ENCODE measurements at places on chromosomes 6 and 20. TPM values are rescaled to one million over a fixed set of nuclear protein-coding genes. Genes with fewer than 3 reads are reported as not detected.
A peak's percentile ranks its signal among the peaks of the same experiment; 100 is the strongest.

- no peaks in the 10 kb centered on the region for H3K4me1 ChIP-seq
- H3K36me3 ChIP-seq = no peaks in the 10 kb centered on the region
- H3K27ac ChIP-seq = no peak overlapping the region
These were observed 81.1 kb downstream of the RIMS1 start for GRCh38 chr6:71967436-71967835.

DNA sequence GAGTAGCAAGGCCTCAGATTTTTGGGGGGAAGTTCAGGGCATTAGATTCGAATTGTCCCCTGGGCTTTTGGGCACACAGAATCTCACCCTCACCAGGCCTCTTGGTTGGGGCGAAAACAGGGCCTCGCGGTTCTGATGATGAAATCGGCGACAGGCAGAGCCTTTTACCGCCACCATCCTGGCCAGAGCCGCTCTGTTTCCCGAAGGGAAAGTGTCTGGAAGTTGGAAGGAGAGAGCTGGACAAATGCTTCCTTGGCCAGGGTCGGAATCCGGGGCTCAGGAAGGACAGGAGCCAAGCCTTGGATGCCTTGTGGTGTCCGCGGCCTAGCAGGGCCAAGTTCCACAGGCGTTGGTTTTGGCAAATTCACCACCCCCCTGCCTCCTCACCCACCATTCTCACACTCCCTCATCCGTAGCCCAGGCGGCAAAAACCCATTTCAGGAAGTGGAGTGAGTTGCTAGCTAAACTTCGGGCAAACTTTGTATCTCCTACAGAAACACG lies 3.5 kb upstream of the TFAP2A start:
- H3K27ac ChIP-seq = no peak overlapping the region
- H3K4me3 ChIP-seq = no peak overlapping the region
- H3K27me3 ChIP-seq = peaks cover 100% of the 10 kb centered on the region
- no peaks in the 10 kb centered on the region for H3K36me3 ChIP-seq
- peaks cover 28% of the 10 kb centered on the region for H3K4me1 ChIP-seq
- DNase-seq = no peak

Gene APCDD1L
- total RNA-seq = not detected

- peak; percentile 75 for DNase-seq
- H3K36me3 ChIP-seq = peaks cover 4% of the 10 kb centered on the region
- no peak overlapping the region for H3K4me3 ChIP-seq
- H3K4me1 ChIP-seq = peaks cover 13% of the 10 kb centered on the region
These were observed 42.6 kb downstream of the TTI1 start for GRCh38 chr20:37990571-37991151.

Gene CCM2L
- total RNA-seq = not detected

DNA sequence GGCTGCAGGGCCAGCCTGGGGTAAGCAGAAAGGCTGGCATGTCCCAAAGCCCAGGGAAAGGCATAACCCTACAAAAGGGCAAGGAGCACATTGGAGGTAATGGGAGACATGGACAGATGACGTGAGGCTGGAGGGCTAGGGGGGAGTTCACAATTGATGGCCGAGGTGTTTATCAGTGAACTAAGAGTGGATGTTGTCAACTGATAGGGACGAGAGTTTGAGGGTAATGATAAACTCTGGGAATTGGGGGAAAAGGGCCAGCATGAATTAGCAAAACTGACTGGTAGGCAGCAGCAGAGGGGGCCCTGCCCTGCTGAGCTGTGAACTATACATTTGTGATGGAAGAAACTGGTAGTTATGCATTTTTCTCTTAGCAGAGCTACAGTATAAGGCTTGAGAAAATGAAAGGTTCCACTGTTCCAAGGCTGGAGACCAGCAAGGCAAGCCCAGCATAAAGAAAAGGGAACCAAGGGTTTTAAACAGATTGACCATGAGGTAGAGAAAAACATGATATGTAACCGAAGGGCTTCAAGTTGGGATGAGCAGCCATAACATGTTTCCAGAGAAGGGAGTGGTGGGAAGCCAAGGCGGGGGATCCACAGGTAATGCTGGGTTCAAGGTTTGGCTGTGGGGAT lies 98.1 kb upstream of the MLN start:
- no peaks in the 10 kb centered on the region for H3K27me3 ChIP-seq
- H3K36me3 ChIP-seq = no peaks in the 10 kb centered on the region
- no peak overlapping the region for H3K4me3 ChIP-seq
- H3K4me1 ChIP-seq = peaks cover 41% of the 10 kb centered on the region

DNA sequence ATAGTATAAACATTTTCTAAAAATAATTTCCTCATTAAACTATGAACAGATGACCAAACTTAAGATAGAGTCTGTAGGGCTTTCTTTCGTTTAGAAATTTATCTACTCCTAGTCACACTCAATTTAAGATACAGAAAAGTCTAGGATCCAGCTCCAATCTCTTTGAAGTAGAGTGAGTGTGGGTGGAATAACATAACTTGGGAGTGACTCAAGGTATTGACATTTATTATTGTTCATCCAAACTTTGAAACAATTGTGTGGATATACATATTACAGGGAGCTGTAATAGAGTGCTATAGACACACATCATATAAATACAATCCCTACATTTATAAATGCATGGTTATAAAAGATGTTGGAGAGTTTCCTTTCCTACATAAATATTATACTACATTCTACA lies 715.2 kb upstream of the MANEA start:
- H3K36me3 ChIP-seq = no peaks in the 10 kb centered on the region
- no peak for DNase-seq
- H3K27ac ChIP-seq = no peak overlapping the region
- H3K4me3 ChIP-seq = no peak overlapping the region

DNA sequence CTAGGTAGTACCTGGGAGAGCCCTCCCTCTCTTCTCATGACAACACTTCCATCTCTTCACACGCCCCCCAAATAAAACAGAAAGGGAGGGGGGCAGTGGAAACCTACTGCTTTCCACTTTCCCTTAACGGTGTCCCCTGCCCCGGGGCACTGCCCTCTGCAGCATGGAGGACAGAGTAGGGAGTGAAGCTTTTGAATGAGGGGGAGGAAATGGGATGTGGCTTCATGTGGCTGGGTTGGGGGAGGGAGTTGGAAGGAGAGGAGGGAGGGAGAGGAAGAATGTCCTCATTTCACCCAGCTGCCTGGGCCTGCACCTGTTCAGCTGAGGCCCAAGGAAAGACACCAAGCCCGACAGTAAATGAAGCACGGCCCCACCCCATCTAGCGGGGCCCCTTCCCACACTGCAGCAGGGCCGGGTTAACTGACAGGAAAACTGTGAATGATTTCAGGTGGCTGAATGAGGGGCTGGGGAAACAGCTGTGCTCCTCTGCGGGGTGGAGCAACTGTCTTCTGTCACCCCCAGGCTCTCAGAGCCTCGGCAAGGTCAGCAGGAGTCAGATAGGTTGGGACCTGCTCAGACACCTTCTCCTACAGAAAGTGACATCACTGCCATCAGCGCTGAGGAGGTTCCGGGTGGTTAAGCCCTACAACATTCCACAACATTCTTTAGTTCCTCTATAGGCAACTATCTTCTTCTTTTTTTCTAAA lies 40.0 kb upstream of the TAF8 start:
- H3K4me3 ChIP-seq = no peak overlapping the region
- peaks cover 30% of the 10 kb centered on the region for H3K36me3 ChIP-seq
- H3K4me1 ChIP-seq = peaks cover 40% of the 10 kb centered on the region
- no peak overlapping the region for H3K27ac ChIP-seq

- no peak overlapping the region for H3K27ac ChIP-seq
- no peaks in the 10 kb centered on the region for H3K4me1 ChIP-seq
- no peaks in the 10 kb centered on the region for H3K36me3 ChIP-seq
- H3K4me3 ChIP-seq = no peak overlapping the region
- no peaks in the 10 kb centered on the region for H3K27me3 ChIP-seq
- DNase-seq = no peak
These were observed 78.8 kb downstream of the ADGRG6 start for GRCh38 chr6:142380626-142381025.

Gene NRN1
- not detected for total RNA-seq

- DNase-seq = peak; percentile 32
- no peaks in the 10 kb centered on the region for H3K27me3 ChIP-seq
- H3K4me1 ChIP-seq = peaks cover 15% of the 10 kb centered on the region
These were observed 36.9 kb upstream of the FANCE start for GRCh38 chr6:35415065-35415891.

DNA sequence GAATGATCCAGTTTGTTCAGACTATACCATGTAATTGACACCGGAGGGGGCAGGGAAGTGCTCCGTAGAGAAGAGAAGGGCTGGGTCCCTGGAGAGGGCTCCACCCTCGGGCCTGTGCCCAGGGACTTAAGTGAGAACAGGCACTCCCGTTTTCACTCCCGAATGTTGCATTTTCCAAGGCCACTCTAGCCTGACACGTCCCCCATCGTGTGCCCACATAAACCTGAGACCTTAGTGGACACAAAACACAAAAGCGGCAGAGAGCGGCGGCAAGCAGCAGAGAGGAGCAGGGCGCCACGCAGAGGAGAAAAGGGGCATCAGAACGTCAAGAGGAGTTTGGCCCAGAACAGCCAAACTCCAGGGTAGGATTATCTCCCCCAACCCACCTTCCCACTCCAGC lies 1405.1 kb downstream of the GRIK2 start:
- no peak overlapping the region for H3K27ac ChIP-seq
- no peak overlapping the region for H3K4me3 ChIP-seq
- no peaks in the 10 kb centered on the region for H3K27me3 ChIP-seq
- no peaks in the 10 kb centered on the region for H3K36me3 ChIP-seq
- no peak for DNase-seq

DNA sequence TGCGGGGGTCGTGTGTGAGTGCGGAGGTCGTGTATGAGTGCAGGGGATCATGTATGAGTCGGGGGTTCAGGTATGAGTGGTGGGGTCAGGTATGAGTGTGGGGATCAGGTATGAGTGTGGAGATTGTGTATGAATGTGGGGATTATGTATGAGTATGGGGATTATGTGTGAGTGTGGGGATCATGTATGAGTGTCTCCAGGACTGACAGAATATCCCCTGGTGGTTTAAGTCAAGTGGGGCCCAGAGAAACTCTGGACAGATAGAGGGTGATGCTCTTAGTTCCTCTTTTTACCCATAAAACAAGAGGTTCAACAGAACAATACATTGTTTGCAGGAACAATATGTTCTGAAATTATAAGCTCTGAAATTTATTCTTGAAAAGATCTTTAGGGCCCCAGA lies 131.9 kb downstream of the UST start:
- H3K27me3 ChIP-seq = no peaks in the 10 kb centered on the region
- no peak for DNase-seq
- no peak overlapping the region for H3K27ac ChIP-seq
- no peak overlapping the region for H3K4me3 ChIP-seq
- H3K36me3 ChIP-seq = no peaks in the 10 kb centered on the region
- H3K4me1 ChIP-seq = peaks cover 27% of the 10 kb centered on the region

- H3K36me3 ChIP-seq = no peaks in the 10 kb centered on the region
- no peak overlapping the region for H3K27ac ChIP-seq
- peaks cover 54% of the 10 kb centered on the region for H3K4me1 ChIP-seq
- no peaks in the 10 kb centered on the region for H3K27me3 ChIP-seq
These were observed 8.3 kb upstream of the MMP9 start for GRCh38 chr20:46000262-46000996.

Gene SAMD3
- 2.5 TPM for total RNA-seq

- H3K27ac ChIP-seq = no peak overlapping the region
- no peak for DNase-seq
- no peaks in the 10 kb centered on the region for H3K4me1 ChIP-seq
- no peaks in the 10 kb centered on the region for H3K36me3 ChIP-seq
These were observed 97.2 kb downstream of the JAG1 start for GRCh38 chr20:10576411-10577090.

DNA sequence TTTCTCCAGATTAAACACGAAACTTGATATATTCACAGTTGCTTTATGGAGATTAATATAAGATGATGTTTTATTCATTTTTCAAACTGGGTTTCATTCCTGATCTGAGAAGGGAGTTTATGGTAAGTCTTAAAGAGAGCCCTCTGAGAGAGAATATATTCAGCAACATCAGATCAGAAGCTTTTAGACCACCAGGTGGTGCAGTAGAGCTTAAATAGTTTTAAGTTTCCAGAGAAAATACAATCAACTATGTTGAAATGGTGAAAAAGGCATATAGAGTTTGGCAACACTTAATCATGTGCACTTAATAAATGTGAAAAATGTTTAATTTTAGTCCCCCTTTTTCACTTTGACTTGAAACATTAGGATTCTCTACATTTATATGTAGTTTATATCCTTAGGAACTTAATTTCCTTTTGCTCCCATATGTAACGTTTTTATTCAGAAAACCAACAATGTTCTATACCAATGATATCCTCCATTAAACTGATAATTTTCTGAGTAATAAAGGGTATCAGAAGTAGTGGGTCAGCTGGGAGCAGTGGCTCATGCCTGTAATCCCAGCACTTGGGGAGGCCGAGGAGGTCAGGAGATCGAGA lies 86.4 kb upstream of the CLDN20 start:
- H3K27me3 ChIP-seq = no peaks in the 10 kb centered on the region
- H3K36me3 ChIP-seq = no peaks in the 10 kb centered on the region
- peaks cover 31% of the 10 kb centered on the region for H3K4me1 ChIP-seq

DNA sequence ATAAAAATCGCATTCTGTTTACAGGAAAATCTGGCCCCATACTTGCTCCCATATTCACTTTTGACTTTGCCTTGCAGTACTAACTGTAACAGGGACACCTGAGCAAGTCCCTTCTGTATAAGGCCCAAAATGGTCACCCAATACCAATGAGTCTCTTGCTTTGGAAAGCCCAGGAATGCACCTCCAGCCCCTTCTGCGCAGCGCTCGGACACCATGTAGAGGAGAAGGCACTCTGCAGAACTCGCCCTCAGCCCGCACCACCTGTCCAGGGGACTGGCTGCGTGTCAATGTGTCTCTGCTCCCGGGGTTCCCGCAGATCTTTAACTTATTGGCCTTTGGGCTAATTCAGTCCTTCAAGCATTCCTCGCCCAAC lies 746 bp upstream of the PRND start:
- H3K27ac ChIP-seq = peak overlapping the region; percentile 72
- H3K4me3 ChIP-seq = no peak overlapping the region
- no peaks in the 10 kb centered on the region for H3K27me3 ChIP-seq
- no peaks in the 10 kb centered on the region for H3K36me3 ChIP-seq
- peaks cover 32% of the 10 kb centered on the region for H3K4me1 ChIP-seq

GRCh38 chr6:135921188-135921587 lies 69.7 kb downstream of the PDE7B start:
- H3K4me3 ChIP-seq = no peak overlapping the region
- H3K27ac ChIP-seq = no peak overlapping the region
- peaks cover 3% of the 10 kb centered on the region for H3K4me1 ChIP-seq
- no peaks in the 10 kb centered on the region for H3K27me3 ChIP-seq
- H3K36me3 ChIP-seq = no peaks in the 10 kb centered on the region
- no peak for DNase-seq

GRCh38 chr6:29666826-29667130 lies 9.9 kb downstream of the MOG start:
- no peaks in the 10 kb centered on the region for H3K36me3 ChIP-seq
- H3K27ac ChIP-seq = no peak overlapping the region
- H3K4me3 ChIP-seq = no peak overlapping the region
- no peak for DNase-seq

DNA sequence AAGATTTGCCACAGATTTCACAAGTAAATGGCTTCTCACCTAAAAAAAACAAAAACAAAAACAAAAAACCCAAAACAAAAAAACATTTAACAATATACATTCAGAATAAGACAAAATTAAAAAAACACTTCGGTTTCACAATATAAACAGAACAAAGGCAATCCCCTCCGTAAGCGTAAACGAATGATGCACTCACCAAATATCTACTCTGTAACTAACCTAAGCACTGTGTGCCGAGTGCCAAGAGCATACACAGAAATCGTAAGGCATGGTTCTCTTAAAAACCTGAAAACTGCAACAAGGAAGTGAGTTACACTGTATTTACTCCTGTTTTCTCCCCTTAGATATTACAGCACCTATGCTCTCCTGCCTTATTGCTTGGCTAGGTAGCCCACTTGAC lies 12.1 kb upstream of the MICAL1 start:
- DNase-seq = no peak
- H3K27me3 ChIP-seq = no peaks in the 10 kb centered on the region

Gene ZNF217
- total RNA-seq = 92.6 TPM

Gene SRSF12
- total RNA-seq = not detected

Data from B cell (primary cell).